Cortex of kidney (tissue), 1 donor: ENCODE measurements at places on chromosomes 12 and 14.

DNA sequence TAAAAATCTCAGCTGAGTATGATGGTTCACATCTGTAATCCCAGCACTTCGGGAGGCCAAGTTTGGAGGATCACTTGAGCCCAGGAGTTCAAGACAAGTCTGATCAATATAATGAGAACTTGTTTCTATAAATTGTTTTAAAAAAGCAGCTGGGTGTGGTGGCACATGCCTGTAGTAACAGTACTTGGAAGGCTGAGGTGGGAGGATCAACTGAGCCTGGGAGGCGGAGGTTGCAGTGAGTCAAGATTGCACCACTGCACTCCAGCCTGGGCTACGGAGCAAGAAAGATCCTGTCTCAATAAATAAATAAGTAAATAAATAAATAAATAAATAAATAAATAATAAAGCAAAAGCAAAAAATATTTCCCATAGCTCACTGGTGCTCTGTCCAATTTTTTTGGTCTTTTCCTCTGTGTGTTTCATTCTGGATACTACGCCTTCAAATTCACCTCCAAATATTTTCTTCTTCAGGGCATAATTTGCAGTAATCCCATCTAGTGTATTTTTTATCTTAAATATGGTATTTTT lies 32.7 kb upstream of the SNX6 start:
- no peak for DNase-seq

GRCh38 chr12:108106599-108106998 lies 22.5 kb upstream of the WSCD2 start:
- DNase-seq, result no peak

GRCh38 chr14:20612403-20612802 lies 21.2 kb upstream of the RNASE12 start:
- no peak for DNase-seq

GRCh38 chr12:106976668-106977067 lies 10.3 kb downstream of the MTERF2 start:
- no peak for DNase-seq

- no peak for DNase-seq
Measured at GRCh38 chr14:97380539-97380941, 583.4 kb downstream of the VRK1 start.

DNA sequence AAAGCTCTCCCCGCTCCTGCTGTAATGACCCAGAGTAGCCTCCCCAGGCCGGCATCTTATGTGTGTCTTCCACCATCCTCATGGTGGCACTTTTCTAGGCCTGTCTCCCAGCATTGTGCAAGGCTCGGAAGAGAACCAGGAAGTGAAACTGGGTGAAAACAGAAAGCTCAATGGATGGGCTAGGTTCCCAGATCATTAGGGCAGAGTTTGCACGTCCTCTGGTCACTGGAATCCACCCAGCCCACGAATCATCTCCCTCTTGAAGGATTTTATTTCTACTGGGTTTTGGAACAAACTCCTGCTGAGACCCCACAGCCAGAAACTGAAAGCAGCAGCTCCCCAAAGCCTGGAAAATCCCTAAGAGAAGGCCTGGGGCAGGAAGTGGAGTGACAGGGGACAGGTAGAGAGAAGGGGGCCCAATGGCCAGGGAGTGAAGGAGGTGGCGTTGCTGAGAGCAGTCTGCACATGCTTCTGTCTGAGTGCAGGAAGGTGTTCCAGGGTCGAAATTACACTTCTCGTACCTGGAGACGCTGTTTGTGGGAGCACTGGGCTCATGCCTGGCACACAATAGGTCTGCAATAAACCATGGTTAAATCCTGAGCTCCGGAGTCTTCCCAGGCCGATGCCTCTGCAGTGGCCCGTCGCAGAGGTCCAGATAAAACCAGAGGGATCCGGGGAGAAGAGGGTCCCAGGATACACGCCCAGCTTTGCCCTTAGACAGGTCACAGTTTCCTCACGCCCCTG lies 15.6 kb downstream of the ACVRL1 start:
- DNase-seq, result no peak

DNA sequence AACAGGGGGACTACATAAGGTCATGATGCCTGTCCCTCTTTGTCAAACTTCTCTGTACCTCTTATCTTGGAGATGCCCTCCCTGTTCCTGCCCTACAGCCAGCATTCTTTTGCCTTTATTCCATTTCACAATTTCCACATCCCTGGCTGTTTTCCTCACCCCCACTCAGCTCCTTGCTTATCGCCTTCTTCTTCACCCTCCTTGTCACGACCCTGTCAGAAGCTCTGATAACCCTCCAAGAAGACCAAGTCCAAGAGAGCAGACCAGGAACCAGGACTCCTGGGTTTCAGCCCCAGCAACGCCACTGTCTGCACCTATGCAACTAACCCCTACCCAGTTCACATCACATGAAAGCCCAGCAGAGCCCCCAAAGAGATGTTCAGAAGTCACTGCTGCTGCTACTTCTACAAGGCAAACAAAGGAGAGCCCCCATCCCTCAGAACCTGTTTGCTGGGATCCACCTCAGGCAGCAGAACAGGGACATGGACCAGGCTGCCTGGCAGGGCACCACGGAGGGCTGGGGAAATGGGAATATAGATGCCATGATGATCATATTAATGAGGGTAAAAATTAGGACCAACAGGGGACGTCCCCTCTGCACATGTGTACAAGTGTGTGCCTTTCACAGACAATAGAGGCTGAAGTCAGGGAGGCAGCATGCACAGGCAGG lies 92.8 kb downstream of the SINHCAF start:
- DNase-seq, result no peak

DNA sequence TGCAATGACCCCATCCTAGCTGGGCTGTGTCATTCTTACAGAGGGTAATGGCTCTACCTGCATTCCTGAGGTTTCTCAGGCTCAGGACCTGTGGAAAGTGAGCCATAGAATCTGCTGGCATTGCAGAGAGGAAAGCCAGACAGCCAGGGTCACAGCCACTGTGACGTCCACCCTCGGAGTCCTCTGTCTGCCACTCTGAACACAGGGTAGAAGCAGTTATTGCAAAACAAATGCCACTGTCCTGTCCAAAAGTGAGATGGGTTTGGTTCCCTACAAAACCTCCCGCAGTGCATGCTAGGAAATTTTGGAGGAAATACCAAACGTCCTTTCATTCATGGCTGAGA lies 37.8 kb downstream of the TNFAIP2 start:
- no peak for DNase-seq

GRCh38 chr12:49092086-49092815 lies 2.4 kb downstream of the DHH start:
- DNase-seq, result no peak

DNA sequence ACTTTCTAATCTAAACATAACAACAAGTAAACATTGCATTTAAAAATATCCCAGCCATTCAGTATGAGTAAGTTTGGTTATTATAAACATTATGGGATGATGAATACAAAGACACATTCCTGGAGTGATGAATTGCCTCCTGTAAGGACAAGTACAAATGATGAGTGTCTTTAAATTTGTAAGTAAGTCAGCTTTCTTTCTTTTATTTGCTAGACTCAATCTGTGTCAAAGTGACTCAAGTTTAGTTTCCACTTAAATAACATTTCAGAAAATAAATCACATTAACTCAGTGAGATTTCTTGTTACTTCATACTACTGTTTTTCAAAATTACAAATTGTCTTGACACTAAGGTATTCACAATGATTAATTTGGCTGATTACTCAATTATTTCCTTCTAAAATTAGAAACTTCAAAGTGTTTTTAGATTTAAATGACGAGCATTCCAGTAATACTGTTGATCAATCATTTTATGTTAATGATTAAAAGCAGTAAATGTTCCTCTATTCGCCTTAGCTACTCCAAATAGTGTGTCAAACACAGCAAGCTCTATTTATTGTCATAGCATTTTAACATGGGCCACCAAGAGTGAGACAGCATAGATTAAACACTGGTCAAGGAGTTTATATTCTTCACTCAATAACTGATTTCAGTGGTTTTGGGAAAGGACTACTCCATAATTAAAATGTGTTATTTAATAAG lies 658.0 kb upstream of the MDGA2 start:
- DNase-seq, result no peak

GRCh38 chr14:45868377-45868776 lies 615.4 kb upstream of the MIS18BP1 start:
- DNase-seq, result no peak

GRCh38 chr12:75476071-75476470 lies 4.5 kb upstream of the GLIPR1 start:
- DNase-seq, result no peak

DNA sequence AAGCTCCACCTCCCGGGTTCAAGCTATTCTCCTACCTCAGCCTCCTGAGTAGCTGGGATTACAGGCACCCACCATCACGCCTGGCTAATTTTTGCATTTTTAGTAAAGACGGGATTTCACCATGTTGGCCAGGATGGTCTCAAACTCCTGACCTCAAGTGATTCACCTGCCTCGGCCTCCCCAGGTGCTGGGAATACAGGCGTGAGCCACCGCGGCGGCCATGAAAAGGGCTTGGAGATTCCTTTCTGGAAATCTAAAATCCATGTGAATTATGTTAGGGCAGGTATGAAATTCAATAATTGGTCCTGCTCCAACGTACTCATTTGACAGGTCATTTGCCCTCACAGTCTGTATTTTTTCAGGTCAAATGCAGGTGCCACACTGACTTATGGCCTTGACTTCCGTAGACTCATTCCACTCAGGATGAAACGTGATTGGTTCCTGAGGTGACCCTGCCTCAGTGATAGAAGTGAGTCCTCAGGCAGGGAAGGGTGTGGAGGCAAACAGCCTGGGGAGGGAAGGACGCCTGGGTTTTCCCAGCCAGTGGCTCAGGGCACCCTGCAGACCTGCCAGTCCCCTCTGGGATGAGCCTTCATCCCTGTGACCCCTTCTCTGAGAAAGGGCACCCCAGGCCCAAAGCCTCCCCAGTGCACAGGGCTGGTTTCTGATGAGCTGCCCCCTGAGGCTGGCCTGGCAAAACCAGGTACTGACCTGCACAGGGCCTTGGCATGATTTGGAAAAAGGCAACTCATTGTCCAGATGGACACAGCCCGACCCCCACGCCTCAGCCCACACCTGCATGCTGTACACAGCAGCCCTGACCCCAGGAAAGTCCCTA lies 48.7 kb downstream of the PSMA6 start:
- DNase-seq, result no peak

- no peak for DNase-seq
Measured at GRCh38 chr14:30621354-30621939, 672 bp upstream of the SCFD1 start.

DNA sequence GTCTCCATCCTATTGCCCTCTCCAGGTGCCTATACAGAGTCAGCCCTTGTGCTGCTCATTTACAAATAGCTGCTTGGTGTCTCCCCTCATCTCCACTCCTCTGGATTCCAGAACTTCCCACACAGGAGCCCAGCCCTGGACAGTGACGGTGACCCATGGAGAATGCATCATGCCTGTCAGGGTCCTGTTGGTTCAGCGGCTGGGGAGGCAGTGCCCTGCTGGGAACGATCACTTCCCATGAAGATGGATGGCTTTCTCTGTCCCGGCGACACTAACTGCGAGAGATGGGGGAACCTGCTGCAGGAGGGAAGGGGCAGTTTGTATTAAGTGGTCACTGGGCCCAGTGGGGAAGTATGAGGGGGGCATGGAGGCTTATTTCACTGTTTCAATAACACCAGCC lies 395.0 kb upstream of the TBX3 start:
- DNase-seq, result no peak

- DNase-seq, result no peak
Measured at GRCh38 chr12:26135010-26135420, 10.2 kb upstream of the BHLHE41 start.

GRCh38 chr14:102903889-102904512 lies 18.5 kb upstream of the AMN start:
- no peak for DNase-seq

DNA sequence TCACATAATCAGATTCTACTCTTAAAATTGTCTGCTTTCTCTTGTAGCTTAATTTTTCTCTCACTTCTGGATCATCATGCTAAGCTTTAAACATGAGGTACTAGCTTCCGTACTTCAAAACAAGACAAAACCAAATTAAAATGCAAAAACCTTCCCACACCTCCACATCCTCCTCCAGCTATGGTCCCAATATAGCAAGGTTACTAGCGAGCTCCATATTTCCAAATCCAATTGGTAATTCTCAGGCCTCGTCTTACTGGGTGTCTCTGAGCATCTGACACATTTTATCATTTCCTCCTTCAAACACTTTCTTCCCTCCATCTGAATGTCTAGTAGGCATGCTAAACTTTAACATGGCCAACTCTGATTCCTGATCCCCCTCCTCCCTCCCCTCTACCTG lies 7.9 kb upstream of the PAPOLA start:
- no peak for DNase-seq

- DNase-seq, result no peak
Measured at GRCh38 chr12:124564971-124565491, 2.4 kb downstream of the NCOR2 start.

DNA sequence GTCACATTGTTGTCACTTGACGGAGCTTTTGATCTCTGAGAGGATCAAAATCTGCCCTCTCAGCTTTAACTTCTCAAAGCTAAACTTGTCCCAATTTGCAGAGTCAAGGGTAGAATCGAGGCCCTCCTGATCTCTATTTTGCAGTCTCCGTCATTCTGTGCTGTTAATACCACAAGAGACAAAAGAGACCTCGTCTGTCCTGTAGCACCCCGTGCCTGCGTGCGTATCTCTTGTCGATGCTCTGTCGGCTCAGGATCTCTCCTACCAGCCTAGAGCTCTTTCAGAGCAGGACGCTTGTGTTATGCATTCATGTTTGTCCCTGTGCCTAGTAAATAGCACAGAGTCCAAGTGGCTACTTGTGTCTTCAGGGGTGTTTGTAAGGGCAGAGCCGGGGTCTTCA lies 5.1 kb downstream of the EVL start:
- DNase-seq, result no peak

DNA sequence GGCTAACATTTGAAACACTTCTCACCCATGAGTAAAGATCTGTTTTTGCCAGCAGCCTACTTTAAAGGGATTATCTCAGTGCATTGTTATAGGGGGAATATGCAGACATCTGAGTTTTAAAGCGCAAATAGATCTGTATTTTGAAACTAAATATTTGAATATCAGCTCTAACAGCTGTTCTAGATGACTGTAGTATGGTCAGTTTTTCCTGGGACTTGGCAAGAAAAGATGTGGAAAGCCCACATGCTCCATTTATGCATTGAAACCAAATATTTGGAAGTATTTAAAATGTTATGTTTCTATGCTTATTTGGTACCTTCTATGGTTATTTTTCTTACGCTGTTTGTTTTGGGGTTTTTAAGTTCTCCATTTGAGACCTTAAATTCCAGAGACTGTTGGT lies 41.7 kb downstream of the RIC8B start:
- no peak for DNase-seq

GRCh38 chr12:107319533-107320032 lies 226.2 kb upstream of the CRY1 start:
- no peak for DNase-seq

- no peak for DNase-seq
Measured at GRCh38 chr12:67681941-67682620, 33.5 kb downstream of the DYRK2 start.

- no peak for DNase-seq
Measured at GRCh38 chr14:105853089-105853906, 326.9 kb downstream of the TMEM121 start.

DNA sequence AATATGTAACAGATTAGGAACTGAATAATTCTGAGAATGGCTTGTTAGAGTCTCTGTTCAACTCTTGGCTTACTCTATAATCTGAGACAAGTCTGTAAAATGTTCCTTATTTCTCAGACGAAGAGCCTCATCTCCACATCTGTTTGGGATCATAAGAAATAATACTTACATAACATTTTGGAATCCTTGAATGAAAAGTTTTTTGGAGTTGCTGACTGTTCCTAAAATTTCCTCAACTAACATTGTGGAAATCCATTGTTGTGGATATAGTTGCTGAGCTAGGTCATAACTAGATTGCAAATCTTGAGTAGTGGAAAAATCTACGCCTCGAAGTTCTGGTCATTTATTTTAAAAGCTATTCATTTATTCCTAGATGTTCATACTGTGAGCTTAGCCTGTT lies 402.9 kb downstream of the ZFP36L1 start:
- no peak for DNase-seq
